ENCODE measurements at places on chromosomes 7 and 10. TPM values are rescaled to one million over a fixed set of nuclear protein-coding genes. Genes with fewer than 3 reads are reported as not detected.

GRCh38 chr7:84822941-84823510, 363.8 kb downstream of the SEMA3D start:
- DNase-seq, result no peak

GRCh38 chr10:6195376-6195775, 7.4 kb upstream of the PFKFB3 start:
- DNase-seq, result no peak

ANXA8L1 gene
- total RNA-seq, result not detected

DNA sequence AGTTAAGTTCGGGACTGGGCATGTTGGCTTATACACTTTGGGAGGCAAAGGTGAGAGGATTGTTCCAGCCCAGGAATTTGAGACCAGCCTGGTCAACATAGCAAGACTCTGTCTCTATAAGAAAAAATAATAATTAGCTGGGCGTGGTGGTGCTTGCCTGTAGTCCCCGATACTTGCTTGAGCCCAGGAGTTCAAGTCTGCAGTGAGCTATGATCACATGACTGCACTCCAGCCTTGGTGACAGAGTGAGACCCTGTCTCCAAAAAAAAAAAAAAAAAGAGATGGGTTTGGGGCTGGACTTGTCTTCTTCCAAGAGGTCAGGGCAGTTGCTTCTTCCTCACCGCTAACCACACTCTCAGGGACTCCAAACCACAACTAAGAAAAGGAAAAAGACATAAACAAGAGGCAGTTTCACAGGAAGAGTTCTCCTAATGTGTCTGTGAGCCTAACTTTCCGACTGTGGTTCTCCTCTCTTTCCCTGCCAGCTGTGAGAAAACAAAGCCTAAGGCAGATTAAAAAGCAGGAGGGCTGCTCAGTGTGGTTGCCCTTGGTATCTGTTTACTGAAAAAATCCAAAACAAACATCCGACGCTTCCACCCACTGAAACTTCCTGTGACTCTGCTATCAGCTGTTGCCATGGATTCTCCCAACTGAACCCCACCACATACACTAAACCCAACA, 2.4 kb upstream of the SERPINE1 start:
- peak; percentile 95 for DNase-seq

PPP1R17 gene
- total RNA-seq, result not detected

DNA sequence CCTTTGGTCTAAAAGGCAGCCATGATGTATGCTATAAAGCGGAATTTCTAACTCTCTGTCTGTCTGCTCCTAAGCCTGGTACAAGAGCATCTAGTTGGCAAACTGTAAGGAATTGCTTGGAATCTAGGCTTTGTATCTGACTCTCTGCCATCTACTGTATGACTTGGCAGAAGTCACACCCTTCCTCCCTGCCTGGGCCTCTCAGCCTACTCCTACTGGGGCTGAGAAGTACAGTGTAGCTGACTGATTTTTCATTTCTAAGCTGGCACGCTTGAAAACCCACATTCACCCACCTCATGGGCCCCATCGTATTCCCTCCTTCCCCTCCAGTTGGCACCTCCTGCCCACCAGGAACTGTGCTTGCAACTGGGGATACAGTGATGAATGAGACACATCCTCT, 435.2 kb downstream of the PLXNA4 start:
- no peak for DNase-seq

DNA sequence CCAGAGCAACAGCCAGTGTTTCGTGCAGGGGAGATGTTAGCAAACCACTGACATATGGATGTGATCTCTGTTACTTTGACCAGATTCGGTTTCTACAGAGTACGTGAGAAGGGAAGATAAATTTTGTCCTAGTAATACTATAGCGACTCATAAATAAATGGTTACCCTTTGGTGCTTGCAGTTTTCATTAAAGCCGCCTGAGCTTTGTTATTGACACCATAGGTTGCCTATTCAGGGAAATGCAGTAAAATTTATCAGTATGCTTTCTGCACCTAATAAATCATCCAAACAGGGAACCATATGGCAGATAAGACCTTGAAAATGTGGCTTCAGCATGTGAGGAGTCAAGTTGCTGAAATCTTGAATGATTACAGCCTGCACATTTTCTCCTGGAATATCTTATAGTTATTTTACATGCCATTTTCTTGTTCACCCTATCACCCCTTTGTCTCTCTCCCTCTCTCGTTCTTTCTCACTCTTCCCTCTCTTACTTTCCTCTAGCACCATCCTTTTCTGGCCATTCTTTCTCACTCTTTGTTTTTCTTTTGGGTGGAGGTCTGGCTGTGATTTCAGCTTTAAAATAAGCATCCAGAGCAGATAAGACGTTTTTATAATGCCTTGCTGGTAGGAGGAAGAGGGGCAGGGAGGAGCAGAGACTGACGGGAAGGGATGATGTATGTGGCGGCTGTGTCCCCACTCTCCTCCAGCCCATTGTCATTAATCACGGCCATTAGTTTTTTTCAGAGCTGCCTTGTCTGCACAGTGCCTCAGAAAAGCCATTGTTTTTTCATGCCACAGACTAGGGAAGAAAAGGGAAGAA, 182.5 kb downstream of the LRMDA start:
- no peak for DNase-seq

DNA sequence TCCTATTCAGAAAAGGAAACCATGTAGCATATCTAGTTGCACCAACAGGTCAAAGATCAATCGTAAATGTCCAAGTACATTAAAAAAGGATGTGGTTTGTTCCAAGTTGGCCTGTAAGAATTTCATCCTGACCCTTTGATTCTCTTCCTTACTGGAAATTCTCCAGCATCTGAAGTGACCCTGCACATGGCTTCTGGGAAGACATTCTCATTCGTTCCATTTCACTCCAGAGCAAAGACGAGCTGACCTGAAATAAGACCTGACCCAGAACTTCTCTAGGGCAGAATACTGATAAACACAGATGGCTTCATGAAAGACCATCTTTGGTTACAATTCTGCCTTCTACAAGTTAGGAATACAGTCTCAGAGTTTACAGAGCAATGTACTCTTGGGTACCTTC, 39.8 kb downstream of the ASB4 start:
- peak; percentile 7 for DNase-seq

- DNase-seq, result peak; percentile 93
Measured at GRCh38 chr7:131071786-131072504, 255.7 kb upstream of the MKLN1 start.

- DNase-seq, result no peak
Measured at GRCh38 chr10:91312382-91312733, 91.9 kb downstream of the PCGF5 start.
